Stimulated activated CD4-positive, alpha-beta T cell treated with anti-CD3 and anti-CD28 coated beads, Interleukin-1b, Interleukin-23, amount 100 ng/mL, for 1 hour (primary cell): ENCODE measurements at places on chromosomes 5 and 9.

DNA sequence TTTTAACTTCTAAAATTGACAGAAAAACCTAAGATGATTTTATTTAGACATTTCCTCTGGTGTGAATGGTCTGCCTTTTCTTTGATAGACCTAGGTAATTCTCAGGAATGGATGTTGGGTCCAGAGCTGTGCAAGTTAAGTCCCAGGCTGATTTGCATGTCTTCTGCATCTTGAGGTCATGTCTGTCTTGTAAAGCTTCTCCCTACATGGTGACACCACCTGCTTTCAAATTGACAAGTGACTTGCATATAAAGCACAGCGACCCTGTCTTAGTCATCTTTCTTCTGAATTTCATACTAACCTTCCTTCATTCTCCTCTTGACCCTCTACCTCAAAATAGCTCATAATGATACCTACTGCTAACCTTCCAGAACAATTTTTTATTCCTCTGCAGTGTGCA is 29.2 kb downstream of the OSTF1 start:
- DNase-seq = no peak

DNA sequence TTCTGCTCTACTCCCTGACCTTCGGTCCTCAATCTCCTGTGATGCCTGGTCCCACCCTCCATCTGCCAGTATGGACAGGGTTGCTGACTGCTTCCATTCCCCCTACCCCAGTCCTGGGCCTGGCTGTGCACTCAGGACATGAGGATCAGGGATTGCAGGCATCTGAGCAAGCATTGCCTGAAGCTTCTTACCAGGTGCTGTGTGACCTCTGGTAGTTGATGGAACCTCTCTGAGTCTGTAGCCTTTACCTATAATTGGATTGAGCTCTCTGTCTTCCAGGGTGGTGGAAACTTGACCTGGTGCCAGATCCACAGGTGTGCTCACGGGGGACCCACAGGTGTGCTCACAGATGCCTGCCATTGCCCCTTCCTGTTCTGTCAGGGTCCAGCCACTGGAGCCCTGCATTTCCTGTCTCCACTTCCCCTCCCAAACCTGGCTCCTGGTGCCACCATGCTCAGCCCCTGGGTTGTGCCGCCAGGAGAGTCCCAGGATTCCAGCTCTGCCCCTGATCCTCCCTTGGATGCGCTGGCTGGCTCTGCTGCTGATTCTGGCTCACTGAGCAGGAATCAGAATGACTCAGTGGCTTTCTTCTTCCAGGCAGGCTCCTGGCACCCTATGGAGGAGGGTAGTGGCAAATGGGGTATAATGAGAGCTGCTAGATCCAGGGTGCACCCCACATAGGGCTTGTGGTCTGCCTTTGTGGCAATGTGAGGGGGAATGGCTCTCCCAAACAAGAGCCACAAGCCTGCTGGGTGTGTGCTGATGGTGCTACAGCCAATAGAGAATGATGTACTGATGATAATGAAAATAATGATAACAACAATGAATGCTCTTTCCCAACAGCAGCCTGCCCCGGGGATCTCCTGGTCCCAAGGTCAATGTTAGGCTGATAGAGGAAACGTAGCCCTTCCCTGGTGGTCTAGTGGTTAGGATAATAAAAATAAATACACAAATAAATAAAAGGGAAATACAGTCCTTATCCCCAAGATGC is 35.2 kb upstream of the PSD2 start:
- DNase-seq = no peak

- no peak for DNase-seq
These were observed 31.8 kb downstream of the ZFAND5 start for GRCh38 chr9:72333197-72333596.

GRCh38 chr5:170265522-170265921 is 32.1 kb downstream of the LCP2 start:
- DNase-seq = no peak

- DNase-seq = no peak
These were observed 422.2 kb downstream of the CTNND2 start for GRCh38 chr5:11482011-11482410.

DNA sequence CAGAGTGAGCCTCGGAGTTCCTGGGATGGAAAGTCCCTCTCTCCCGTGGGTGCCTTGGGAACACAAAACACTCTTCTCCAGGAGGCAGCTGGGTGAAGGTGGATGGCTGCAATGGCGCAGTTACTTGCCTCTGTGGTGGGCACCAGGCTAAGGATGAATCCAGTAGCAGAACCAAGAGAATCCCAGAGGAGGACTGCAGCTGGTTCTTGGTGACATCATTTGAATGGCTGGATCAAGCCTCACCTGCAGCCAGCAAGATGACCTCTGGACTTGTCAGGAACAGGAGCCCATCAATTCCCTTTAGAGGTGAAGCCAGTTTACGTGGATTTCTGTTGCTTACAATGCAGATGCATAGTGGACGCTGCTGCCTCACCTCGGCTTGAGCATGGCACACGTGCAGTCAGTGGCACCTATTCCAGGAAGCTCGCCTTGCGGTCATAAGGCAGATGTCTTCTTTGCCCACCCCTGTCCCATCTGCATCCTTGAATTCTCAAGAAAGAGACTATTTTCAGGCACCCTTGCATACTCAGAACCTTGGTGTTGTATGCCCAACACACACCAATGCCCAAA is 34.1 kb upstream of the ADAMTS2 start:
- no peak for DNase-seq

- no peak for DNase-seq
These were observed 5.4 kb downstream of the SNCB start for GRCh38 chr5:176624938-176625337.

DNA sequence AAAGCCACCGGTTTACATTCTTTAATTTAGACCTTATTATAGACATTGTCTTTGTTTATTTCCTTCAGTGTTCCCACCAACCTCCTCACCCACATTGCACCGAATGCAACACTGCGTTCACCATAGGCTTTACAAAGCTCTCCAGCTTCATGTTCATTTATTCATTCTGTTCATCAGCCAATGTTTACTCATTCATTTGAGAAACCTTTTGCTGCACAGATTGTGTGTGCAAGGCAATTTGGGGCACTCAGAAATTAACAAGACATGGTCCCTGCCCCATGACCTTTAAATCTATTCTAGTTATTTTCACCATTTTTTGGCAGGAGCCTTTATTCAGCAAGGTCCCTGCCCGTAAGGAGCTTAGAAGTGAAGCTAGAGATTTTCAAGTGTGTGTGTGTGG is 70.9 kb upstream of the RARS1 start:
- DNase-seq = no peak

DNA sequence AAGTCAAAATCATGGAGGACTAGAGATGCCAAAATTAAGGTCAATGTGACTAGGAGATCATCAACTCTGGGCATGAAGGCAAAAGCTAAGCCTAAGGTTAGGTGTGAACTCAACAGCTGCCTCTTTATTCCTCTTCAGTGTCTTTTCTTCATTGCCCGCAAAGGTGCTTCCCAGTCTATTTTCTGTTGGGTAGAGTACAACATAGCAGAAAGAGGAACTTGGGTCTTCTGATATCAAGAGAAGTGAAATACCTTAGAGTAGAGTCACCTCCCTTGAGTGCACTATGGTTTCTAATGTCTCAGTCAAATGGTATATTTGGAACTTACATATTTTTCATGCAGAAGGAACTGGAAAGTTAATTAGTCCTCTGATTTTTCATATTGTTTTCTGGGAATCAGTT is 122.5 kb upstream of the GRIN3A start:
- no peak for DNase-seq

DNA sequence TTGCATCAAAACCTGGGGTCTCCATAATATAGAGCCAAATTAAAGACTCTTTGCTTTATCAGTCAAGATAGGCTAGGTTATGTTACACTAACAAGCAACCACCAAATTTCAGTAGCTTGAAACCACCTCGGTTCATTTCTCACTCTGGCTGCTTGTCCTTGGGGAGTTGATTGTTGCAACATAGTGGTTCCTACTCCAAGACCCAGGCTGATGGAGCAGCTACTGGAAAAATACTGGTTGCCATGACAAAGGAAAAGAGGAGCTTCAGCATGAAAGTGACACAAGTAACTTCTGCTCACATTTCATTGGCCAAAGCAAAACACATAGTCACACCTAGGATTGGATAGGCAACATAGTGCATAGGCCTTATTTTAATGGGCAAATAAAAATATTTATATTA is 18.5 kb upstream of the RCL1 start:
- DNase-seq = no peak

DNA sequence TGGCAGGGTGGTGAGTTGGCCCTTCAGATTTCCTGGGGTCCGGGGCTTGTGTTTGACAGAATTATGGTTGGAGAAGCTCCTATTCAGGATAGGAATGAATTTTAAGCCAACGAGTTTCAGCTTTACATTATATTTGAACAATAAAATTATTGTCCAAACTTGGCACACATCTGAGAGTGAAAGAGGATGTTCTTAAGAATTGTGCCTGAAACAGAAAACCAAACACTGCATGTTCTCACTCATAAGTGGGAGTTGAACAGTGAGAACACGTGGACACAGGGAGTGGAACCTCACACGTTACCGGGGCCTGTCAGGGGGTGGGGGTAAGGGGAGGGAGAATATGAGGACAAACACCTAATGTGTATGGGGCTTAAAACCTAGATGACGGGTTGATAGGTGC is 111.8 kb upstream of the ACTBL2 start:
- DNase-seq = no peak

- no peak for DNase-seq
These were observed 189.5 kb downstream of the SEMA5A start for GRCh38 chr5:9356351-9356825.

GRCh38 chr9:94780516-94780950 is 54.0 kb downstream of the AOPEP start:
- no peak for DNase-seq

DNA sequence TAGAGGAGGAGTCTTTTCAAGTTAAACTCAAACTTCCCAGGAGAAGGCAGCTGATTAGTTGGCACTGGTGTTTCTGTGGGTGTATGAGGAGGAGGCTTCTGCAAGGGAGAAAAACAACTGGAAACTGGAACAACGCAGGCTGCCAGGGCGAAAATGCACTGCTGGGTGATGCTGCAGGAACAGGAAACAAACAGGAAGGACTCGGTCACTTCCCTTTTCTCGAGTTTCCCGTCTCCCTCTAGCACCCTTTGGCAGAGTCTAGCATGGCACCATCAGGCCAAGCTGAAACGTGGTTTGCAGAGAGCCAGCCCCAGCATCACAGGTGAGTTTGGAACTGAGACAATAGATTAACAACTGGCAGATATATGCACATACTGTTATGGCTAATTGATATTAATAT is 77.5 kb upstream of the CAST start:
- no peak for DNase-seq

GRCh38 chr9:114141553-114142402 is 13.6 kb upstream of the COL27A1 start:
- DNase-seq = no peak

GRCh38 chr5:143309661-143310431 is 93.6 kb downstream of the NR3C1 start:
- DNase-seq = no peak

DNA sequence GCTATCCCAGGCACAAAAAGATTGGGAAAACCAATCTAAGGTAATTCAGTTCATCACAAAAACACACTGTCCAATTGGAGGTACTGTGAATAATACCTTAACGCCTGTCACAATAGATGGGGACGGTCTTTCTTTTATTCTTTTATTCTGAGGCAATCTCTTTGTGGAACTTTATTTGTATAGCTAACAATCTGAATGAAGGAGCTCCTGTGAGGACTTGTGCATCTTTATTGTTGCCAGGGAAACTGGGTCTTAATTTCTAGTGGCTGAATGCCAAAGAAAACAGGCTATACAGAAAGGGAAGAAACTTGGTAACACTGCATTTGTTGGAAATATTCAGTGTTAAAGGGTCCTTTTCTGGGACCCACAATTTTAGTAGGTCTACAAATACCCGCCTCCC is 546.9 kb upstream of the C9orf72 start:
- no peak for DNase-seq

DNA sequence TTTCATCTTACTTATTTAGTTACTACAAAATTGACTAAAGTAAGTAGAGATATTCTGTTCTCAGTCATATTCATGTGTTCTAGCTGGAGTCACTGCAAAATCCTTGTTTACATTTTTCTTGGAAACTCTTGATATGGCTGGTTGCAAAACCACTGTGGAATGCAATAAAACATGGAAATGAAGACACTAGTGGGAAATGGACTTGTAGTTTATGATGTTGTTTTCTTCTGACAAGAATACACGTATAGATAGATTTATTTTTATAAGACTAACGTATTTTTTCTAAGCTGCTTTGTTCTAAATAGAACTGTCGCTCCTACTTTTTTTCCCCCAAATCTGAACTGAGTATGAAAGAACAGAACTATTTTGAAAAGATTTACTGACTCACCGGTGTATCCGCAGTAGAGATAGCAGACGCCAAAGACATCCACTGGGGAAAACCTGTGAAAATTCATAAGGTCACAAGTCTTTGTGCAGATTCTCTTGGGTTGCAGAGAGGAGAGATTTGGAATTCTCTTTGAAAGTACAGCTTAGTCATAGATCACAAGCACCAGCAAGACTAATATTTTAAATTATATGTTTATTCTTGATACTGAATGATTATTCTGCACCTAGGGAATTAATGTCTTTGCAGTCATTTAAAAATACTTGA is 119.6 kb upstream of the TAF11L2 start:
- no peak for DNase-seq

GRCh38 chr5:74325866-74326265 is 314.7 kb downstream of the ENC1 start:
- DNase-seq = no peak

- no peak for DNase-seq
These were observed 486.6 kb downstream of the BRINP1 start for GRCh38 chr9:118882684-118883083.

DNA sequence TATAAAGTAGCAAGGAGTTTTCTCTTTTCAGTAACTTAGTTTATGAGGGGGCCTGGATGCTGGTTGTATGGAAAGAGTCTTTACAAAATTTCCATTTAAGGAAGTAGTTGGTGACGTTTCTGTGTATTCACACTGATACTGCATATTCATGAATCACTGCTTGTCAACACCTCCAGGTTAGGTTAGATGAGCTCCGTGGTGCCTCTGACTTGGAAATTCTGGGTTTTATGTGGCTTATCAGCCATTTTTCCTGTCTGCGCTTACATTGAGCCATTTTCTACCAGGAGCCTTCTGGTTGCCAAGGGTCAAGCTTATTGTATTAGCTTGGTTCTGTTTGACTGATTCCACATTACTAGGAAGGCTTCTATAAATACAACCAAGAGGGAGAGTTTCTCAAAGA is 128.3 kb downstream of the SLC28A3 start:
- no peak for DNase-seq

- no peak for DNase-seq
These were observed 107.8 kb upstream of the ATP10B start for GRCh38 chr5:160959804-160960203.

DNA sequence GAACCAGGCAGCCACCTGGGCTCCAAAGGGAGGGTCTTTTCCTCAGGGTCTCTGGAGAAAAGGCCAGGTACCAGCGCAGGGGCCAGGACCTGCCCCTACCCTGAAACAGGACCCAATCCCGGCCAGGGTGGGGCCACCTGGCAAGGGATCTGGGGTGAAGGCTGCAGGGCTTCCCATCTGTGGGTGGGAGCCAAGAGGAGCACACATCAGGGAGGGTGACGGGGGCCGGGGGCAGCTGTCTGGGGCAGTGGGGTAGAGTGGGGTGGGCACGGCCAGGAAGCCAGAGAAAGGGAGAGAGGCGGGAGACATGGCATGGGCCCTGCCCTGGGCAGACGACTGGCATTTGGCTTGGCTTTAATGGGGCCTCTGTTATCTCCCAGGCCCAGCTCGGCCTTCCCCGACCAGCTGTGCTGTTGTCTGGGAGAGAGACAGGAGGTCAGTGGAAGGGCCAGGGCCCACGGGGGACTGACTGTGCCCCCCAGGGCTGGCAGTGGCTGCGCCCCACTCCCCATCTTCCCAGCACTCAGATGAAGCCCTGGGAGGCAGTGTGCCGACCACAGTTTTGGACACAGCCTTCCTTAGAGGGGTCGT is 57.2 kb upstream of the RNF130 start:
- DNase-seq = no peak

GRCh38 chr5:36722900-36723299 is 116.5 kb downstream of the SLC1A3 start:
- no peak for DNase-seq
